ENCODE measurements at places on chromosomes 16 and 17.

- DNase-seq = no peak
These were observed 14.6 kb downstream of the CALB2 start for GRCh38 chr16:71373073-71373472.

GRCh38 chr16:25110387-25110947 lies 1.1 kb upstream of the LCMT1 start:
- DNase-seq = peak; percentile 58

DNA sequence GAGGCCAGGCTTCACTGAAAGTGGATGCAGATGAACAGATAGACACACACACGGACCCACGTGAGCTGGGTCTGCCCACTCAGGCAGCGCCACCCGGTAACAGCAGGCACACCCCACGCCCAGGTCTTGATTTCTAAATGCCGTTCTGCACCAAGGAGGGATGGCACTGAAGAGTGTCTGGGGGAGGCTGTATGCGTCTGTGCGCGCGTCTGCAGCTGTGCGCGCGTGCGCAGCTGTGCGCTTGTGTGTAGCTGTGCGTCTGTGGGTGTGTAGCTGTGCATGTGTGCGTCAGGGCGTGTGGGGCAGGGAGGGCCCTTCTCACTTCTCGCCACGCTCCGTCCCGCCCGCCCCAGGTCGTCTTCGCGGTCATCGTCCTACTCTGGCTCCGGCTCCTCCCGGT lies 15.5 kb upstream of the IL17C start:
- no peak for DNase-seq

DNA sequence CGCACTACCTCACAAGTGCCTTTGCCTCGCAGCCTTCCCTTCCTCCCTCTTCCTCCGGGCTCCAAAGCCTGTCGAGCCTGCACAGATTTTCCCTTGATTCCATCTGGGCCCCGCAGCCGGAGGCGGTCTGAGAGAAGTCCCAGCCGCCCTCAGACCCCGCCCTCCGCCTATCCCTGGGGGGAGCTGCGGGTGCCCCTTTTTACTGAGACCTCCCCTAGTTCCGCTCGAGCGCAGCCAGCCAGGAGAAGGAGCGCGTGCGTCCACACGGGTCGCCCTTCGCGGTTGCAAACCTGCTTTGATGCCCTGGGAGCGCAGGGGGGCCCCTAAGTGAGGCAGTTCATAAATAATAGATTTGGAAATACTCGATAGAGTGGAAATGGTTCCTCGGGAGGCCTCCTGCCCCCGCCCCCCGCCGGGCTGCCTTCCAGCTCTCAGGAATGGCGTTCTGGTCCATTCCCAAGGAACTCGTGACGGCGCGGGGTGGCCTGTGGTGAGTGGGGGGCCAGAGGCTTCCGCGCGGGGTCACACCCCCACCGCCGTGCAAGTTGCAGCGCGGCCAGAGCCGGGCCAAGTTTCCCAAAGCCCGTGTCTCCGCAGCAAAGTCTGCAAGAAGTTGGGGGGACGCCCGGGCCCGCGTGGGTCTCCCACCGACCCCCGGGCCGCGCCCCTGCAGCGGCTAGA lies 610 bp downstream of the C16orf74 start:
- no peak for DNase-seq

DNA sequence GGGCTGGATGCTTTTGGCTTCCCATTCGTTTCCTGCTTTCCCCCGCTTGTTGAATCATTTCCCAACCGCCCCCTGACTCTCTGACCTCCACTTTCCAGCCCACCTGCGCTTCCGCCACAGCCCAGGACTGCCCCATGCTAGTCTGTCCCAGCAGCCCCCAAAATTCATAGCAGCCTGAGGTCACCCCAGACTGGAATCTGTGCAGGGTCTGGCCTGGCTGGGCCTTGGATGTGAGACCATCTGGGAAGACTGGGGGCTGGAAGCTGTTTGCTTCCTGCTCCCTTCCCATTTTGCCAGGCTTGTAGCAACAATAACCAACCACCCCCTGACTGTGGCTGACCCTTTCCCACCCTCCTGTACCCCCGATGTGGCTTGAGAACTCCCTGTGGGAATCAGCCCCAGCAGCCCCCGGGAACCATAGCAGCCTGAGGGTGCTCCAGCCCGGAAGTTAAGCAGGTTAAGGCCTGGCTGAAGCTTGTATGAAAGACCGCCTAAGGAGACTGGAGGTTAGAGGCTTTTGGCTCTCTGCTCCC lies 2290.8 kb downstream of the TP53TG3F start:
- no peak for DNase-seq

DNA sequence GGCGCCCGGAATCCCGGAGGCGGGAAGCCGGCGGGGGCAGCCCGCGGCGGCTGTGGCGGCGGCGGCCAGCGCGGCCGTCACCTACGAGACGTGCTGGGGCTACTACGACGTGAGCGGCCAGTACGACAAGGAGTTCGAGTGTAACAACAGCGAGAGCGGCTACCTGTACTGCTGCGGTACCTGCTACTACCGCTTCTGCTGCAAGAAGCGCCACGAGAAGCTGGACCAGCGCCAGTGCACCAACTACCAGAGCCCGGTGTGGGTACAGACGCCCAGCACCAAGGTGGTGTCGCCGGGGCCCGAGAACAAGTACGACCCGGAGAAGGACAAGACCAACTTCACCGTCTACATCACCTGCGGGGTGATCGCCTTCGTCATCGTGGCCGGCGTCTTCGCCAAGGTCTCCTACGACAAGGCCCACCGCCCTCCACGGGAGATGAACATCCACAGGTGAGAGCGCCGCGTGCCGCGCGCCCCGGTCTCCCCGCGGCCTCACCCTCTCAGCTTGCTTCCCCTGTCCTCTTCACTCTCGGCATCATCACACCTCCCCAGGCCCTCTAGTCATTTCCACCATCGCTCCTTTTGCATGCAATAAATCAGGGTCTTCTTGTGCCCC lies 706 bp downstream of the SHISA6 start:
- DNase-seq = no peak

DNA sequence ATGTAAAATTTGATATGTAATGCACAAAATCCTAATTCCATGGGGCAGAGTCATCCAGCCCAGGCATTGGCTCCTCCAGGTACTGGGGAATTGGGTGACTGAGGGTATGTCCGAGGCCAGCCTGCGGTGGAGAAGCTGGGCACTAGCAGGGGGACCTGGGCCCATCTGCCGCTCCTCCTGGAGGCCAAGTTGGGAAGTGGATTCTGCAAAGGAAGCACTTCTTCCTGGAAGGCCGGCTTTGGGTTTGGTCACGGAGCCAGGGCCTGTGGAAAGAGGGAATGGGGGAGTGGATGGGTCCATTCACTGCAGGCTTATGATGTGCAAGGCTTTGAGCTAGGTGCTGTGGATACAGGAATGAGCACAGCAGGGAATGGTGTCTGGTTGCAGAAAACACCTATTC lies 85.8 kb downstream of the GNAO1 start:
- no peak for DNase-seq

DNA sequence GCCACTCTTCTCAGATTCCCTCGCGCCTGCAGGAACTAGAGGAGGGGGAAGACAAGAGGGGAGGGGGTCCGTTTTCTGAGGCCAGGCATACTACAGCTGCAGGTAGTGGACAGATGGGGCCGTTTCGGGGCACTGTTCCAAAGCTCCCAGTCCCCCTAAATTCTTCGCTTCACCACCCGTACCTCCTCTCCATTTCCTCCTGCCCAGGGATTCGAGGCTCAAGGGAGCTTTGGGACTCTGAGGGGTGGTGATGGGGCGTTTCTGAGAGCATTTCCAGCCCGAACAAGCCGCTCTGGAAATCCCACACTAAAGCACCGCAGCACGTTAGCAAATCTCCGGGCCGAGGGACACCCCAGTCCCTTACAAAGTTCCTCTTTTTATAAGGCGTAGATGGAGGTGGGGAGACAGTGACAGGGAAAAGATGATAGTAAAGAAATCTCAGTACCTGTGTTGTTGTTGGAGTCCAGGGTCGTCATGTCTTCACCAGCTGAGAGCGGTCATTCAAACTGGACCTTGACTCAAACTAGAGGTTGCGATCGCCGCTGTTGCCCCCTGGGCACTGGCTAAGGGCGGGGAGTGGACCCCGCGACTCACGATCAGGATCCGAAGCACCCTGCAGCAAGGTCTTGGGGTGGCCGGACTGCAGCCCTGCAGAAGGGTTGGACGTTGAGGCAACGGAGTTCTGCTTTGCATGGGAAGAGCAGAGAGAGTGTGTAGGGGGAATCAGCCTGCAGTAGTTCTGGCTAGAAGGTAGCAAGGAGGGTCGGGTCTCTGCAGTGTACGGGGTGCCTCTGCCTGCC lies 570 bp downstream of the NR1D1 start:
- DNase-seq = no peak

DNA sequence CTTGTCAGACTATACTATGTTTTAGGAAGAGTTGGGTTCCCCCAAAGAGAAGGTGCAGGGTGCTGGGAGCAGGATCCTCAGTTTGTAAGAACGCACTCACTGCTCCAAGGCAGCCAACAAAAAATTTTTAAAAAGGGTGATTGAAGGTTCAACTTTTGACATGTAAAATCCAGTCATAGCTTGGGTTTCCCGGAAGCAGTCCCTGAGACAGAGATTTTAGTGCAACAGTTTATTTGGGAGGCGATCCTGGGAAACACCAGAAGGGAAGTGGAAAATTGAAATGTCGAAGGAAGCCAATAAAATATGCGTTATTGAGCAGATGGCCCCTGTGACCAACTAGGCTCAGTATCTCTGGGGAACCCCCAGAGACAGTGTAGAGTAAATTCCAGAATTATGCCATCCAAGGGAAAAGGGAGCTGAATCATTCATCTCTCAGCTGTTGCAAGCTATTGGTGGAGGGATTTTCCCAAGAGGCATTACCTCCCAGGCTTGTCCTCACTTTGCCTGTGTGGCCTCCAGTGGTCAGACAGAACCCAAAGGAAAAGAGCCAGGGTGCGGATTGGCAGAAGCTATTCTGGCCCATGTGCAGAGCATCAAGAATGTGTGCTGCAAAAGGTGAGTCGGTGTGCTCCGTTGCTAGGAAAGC lies 72.9 kb downstream of the HS3ST3B1 start:
- DNase-seq = no peak

DNA sequence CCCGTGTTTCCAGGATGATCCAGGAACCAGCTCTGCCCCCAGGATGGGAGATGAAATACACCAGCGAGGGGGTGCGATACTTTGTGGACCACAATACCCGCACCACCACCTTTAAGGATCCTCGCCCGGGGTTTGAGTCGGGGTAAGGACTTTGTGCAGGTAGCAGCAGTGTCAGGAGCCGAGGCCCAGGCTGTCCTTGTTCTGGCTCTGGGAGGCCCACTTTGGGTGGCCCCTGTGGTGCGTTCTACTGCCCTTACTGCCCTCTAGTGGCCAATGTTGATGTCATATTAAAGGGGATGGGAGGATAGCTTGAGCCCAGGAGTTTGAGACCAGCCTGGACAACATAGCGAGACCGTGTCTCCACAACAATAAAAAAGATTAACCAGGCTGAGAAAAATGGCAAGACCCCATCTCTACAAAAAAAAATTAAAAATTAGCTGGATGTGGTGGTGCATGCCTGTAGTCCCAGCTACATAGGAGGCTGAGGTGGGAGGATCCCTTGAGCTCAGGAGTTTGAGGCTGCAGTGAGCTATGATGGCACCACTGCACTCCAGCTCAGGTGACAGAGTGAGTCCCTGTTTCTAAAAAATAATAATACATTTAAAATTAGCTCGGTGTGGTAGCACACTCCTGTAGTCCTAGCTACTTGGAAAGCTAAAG lies 20.9 kb upstream of the CLEC18A start:
- peak; percentile 65 for DNase-seq

DNA sequence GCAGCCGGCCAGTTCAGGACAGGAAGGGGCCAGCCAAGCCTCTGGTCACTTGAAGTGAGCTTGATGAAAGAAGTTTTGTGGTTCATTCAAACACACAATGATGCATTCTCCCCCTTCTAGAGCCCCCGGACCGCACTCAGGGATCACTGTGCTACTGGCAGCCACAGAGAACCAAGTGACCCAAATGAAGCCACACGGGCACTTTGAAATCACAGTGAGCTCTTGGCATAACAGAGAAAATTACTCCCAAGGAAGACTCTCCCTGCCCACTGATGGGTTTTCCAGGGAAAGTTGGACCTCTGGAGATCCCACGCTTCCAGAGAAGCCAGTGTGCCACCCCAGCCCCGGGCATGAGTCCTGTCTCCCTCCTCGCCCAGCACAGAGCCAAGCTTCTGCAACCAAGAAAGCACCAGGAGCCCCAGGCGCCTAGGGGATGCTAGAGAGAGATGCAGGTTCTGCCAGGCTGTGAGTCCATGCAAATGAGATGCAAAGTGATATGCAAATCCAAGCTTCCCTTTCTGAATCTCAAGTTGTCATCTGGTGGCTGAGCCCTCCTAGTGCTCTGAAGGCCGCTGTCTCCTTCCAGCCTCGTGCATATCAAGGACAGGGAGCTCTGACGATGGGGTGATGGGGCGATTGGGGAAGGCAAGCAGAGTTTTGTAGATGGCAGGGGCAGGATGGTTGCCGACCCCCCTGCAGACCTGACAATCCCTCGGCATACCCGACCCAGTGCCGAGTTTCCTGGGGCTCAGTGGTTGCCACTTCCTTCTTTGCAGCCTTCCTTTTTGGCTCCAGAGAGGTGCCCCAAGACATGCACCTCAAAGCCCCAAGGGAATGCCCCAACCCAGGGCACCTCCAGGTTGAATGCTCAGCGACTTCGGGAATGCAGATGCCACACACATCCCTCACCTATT lies 59.7 kb upstream of the TNRC6C start:
- no peak for DNase-seq

Measured in activated CD4-positive, alpha-beta T cell treated with anti-CD3 and anti-CD28 coated beads, Interleukin-2, Interleukin-6, amounts not matched to agents 100 ng/mL and 50 ng/mL, durations not matched to agents 16 hours and 8 hours (primary cell).